Nephron progenitor cell (in vitro differentiated cells): ENCODE measurements at places on chromosomes 13 and 19.

DNA sequence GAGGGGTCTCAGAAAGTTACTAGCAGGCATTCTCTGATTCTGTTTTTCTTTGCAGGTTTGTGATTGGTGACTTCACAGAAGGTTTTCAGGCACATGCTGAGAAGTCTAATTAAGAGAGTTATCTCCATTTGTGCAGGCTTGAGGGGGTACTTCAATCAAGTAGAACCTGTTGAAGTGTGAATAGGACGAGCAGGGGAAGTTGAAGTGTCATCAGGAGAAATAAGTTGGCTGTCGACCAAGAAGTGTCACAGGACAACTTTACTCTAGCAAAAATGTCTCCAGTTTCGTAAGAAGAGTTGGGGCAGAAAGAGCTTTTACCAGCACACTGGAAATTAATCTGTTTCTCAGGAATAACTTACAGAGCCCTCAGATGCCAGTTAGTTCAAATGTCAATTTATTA, 576.5 kb upstream of the SLITRK5 start:
- DNase-seq: no peak

DNA sequence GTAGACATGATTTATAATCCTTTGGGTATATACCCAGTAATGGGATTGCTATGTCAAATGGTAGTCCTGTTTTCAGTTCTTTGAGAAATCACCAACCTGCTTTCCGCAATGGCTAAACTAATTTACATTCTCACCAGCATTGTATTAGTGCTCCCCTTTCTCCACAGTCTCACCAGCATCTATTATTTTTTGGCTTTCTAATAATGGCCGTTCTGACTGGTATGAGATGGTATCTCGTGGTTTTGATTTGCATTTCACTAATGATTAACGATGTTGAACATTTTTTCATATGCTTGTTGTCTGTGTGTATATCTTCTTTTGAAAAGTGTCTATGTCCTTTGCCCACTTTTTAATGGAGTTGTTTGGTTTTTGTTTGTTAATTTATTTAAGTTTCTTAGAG, 165.1 kb downstream of the PDS5B start:
- DNase-seq: no peak

GRCh38 chr13:91714855-91715254, 316.4 kb downstream of the GPC5 start:
- no peak for DNase-seq

DNA sequence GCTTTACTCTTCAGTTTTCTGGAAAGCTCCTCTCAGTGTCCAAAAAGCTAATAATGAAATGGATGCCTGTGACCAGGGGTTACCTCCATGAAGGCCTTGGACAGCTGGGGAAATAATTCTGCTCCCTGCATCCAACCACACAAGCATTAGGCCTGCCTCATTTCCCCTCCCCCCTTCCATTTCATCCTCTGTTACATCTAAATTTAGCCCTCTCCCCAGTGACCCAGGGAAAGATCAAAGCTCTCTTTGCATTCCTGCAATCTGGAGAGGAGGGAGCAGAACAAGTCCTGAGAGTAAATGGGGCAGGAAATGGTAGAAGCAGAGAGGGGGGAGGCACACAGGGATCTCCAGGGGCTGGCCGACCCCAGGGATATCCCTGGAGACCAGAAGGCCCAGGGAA, 452.7 kb downstream of the TSHZ3 start:
- no peak for DNase-seq

GRCh38 chr13:106700439-106700838, 132.5 kb upstream of the ARGLU1 start:
- DNase-seq: no peak

DNA sequence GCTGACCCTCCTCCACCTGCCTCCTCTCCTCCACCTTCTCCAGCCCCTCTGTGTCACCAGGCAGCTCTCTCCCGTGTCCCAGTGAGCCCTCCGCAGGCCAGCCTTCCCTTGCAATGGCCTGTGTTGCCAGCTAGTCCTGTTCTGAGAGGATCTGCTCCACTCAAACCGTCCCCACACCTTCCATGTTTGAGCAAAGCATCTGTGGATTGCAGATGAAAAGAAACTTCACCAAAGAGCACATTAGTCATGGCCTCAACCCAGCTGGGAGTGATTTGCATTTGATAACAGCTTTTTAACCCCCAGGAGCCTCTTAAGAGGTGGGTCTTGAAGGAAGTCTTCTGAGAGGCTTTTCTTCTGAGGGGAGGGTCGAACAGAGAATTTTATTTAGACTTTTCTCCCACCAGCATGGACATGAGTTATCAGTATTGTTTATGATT, 72.8 kb downstream of the COL4A2 start:
- no peak for DNase-seq

GRCh38 chr19:9370738-9371619, 8.2 kb downstream of the ZNF177 start:
- DNase-seq: no peak

DNA sequence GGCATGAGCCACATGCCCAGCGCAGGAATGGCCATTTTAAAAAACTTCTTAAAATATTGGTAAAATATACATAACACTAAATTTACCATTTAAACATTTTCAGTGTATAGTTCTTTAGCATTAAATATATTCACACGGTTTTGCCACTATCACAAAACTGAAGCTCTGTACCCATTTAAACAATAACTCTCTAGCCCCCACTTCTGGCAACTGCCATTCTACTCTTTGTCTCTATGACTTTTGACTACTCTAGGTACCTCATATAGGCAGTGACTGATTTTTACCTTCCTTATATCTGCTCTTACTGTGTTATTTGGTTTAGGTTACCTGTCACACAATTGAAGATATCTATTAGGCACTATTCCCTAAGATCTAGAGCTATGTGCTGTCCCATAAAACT, 2.3 kb upstream of the KBTBD7 start:
- no peak for DNase-seq

DNA sequence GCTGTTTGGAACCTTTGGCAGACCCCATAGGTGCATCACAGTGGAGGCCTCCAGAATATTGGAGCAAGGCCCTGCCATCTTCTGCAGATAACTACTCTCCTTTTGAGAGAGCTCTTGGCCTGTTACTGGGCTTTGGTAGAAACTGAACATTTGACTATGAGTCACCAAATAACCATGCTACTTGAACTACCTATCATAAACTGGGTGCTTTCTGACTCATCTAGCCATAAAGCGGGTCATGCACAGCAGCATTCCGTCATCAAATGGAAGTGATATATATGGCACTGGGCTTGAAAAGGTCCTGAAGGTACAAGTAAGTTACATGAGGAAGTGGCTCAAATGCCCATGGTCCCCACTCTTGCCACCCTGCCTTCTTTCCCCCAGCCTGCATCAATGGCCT, 782.5 kb upstream of the SLITRK6 start:
- no peak for DNase-seq

GRCh38 chr19:246551-246950, 44.7 kb downstream of the PLPP2 start:
- no peak for DNase-seq

GRCh38 chr13:25768838-25769237, 283.0 kb downstream of the SHISA2 start:
- no peak for DNase-seq

- no peak for DNase-seq
Observed at GRCh38 chr19:12913851-12914690, 5.0 kb downstream of the SYCE2 start.

DNA sequence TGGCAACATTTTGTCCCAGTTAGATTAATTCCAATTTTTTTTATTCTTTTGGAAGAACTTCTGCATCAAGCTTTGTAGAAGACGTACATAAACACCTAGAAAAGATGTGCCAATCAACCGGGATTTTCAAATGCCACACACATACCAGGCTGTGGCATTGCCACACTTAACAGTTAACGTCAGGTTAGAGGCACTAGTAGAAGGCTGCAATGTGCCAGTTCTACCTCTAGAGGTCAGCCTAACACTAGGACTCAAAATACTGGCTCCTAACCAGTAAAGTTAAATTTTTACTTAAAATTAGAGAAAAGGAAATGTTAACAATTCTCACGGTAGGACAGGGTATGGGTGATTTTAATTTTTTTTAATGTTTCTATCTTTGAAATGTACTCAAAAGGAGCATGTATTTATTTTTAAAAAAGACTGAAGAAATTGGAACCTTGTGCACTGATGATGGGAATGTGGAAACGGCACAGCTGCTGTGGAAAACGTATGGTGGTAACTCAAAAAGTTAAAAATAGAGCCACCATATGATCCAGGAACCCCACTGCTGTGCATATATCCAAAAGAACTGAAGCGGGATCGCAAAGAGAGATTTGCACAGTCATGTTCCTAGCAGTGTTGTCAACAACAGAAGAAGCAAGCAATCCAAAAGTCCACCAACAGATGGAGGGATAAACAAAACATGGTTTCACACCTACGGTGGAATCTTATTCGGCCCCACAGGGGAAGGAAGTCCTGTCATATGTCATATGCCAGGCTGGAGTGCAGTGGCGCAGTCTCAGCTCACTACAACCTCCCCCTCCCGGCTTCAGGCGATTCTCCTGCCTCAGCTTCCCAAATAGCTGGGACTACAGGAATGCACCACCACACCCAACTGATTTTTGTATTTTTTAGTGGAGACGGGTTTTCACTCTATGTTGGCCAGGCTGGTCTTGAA, 30.3 kb downstream of the CRYL1 start:
- DNase-seq: peak; percentile 64

DNA sequence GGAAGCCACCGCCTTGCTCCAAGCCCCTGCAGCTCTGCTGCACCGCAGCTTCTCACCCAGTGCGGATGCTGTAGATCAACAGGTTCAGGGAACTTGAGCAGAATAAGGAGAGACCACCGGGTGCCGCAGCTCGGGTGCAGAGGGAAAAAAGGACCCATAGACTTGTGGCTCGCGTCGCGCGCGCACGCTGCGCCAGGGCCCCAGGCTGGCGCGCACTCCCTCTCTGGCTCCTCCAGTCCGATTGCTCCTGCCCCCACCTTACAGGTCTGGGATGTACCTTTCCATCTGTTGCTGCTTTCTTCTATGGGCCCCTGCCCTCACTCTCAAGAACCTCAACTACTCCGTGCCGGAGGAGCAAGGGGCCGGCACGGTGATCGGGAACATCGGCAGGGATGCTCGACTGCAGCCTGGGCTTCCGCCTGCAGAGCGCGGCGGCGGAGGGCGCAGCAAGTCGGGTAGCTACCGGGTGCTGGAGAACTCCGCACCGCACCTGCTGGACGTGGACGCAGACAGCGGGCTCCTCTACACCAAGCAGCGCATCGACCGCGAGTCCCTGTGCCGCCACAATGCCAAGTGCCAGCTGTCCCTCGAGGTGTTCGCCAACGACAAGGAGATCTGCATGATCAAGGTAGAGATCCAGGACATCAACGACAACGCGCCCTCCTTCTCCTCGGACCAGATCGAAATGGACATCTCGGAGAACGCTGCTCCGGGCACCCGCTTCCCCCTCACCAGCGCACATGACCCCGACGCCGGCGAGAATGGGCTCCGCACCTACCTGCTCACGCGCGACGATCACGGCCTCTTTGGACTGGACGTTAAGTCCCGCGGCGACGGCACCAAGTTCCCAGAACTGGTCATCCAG, 964 bp downstream of the PCDH17 start:
- DNase-seq: peak; percentile 43
